Naive thymus-derived CD8-positive, alpha-beta T cell (primary cell): ENCODE measurements at places on chromosomes 4 and X. TPM values are rescaled to one million over a fixed set of nuclear protein-coding genes. Genes with fewer than 3 reads are reported as not detected.
A peak's percentile ranks its signal among the peaks of the same experiment; 100 is the strongest.

NLGN3 gene
- 2.7 TPM for total RNA-seq

KDR gene
- total RNA-seq = not detected

RXFP1 gene
- not detected for total RNA-seq

ADRA2C gene
- not detected for total RNA-seq

F9 gene
- not detected for total RNA-seq

TGIF2LX gene
- total RNA-seq = not detected

ALAS2 gene
- total RNA-seq = not detected

PRDM8 gene
- 11.1 TPM for total RNA-seq

KCTD8 gene
- total RNA-seq = not detected

HAND2 gene
- not detected for total RNA-seq

UGT2B11 gene
- total RNA-seq = not detected

ERCC6L gene
- total RNA-seq = 0.26 TPM

CT55 gene
- total RNA-seq = not detected

MSANTD1 gene
- total RNA-seq = 1.8 TPM

EXOC1L gene
- not detected for total RNA-seq

AFP gene
- not detected for total RNA-seq

RENBP gene
- 17.8 TPM for total RNA-seq

EIF2S3 gene
- 267 TPM for total RNA-seq

ACE2 gene
- not detected for total RNA-seq

HERC6 gene
- 35.5 TPM for total RNA-seq

RS1 gene
- total RNA-seq = not detected

- DNase-seq = no peak
- H3K4me1 ChIP-seq = no peaks in the 10 kb centered on the region
- no peak overlapping the region for H3K27ac ChIP-seq
Measured at GRCh38 chrX:63656871-63657580, 128.0 kb downstream of the ARHGEF9 start.

GRCh38 chrX:118058924-118059323 is 57.7 kb downstream of the KLHL13 start:
- no peaks in the 10 kb centered on the region for H3K4me1 ChIP-seq
- no peaks in the 10 kb centered on the region for H3K36me3 ChIP-seq
- H3K4me3 ChIP-seq = no peak overlapping the region
- DNase-seq = no peak
- H3K27me3 ChIP-seq = no peaks in the 10 kb centered on the region
- no peak overlapping the region for H3K27ac ChIP-seq

DNA sequence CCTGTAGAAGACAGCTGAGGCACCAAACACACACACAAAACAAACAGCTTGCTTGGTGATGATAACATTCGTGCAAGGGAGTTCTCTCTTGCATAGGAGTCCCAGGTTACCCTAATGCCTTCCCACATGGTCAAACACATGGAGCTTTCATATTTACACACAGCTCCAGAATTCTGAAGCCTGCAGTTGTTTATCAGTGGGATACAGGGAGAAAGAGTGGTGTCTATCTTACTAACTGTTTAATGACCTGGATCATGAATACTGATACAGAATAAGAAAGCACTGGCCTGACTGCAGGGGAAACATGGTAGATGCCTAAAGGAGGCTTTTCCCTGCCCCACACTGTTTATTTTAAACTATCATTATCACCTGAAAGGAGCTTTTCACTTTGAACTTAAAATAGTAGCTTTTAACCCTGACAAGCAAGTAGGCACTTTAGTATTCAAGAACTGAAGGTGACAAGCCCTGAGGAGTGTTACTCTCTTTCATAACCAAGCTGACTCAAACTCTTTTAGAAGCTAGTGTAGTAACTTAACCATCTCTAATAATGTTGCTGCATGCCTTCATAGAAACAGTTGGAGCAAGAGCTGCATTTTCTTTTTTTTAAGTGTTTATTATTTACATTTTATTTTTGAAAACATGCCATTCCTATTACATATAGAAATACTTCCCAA is 15.6 kb downstream of the TET2 start:
- H3K4me1 ChIP-seq = peaks cover 39% of the 10 kb centered on the region
- no peaks in the 10 kb centered on the region for H3K36me3 ChIP-seq
- H3K27ac ChIP-seq = no peak overlapping the region
- H3K4me3 ChIP-seq = no peak overlapping the region

GRCh38 chrX:124501586-124501985 is 155.2 kb downstream of the SH2D1A start:
- no peak overlapping the region for H3K27ac ChIP-seq
- H3K36me3 ChIP-seq = no peaks in the 10 kb centered on the region
- no peaks in the 10 kb centered on the region for H3K4me1 ChIP-seq

DNA sequence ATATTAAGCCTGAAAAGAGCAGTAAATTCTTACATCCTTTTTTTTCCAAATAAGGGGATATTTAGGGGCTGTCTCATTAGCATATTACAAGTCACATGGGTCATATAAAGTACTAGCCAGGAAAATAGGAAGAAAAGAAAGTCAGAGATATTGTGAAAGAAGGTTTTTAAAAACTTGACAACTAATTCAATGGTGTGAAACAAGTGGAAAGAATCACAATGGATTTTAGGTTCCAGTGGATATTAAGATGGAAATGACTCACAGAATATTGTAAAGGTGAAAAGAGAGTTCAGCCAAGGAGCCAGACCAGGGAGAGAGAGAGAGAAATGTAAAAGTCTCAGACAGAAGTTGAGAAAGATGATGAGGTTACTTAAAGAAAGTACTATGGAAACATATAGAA is 297.2 kb downstream of the IQCM start:
- no peak overlapping the region for H3K4me3 ChIP-seq
- H3K27ac ChIP-seq = no peak overlapping the region
- H3K27me3 ChIP-seq = no peaks in the 10 kb centered on the region
- H3K4me1 ChIP-seq = no peaks in the 10 kb centered on the region
- DNase-seq = no peak

DNA sequence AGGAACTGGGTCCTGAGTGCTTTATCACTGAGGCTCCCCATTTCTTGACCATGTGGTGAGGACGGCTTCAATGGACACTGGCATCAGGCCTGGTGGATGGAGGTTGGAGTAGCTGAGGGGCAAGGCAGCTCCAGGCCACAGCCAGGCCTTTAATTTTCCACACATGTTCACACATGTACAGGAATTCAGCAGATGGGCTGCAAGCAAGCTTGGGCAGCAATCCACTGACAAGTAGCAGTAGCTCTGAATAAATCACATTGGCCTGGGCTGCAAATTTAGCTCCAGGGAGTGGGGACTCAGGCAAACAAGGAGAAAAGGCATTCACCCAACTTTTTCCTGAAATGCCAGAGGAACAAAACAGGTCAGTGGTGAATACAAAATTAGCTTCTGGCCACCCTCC is 107.8 kb upstream of the SCML1 start:
- H3K36me3 ChIP-seq = no peaks in the 10 kb centered on the region
- no peak overlapping the region for H3K4me3 ChIP-seq
- peaks cover 2% of the 10 kb centered on the region for H3K4me1 ChIP-seq
- DNase-seq = no peak
- no peaks in the 10 kb centered on the region for H3K27me3 ChIP-seq

- peaks cover 4% of the 10 kb centered on the region for H3K36me3 ChIP-seq
- peaks cover 6% of the 10 kb centered on the region for H3K4me1 ChIP-seq
- H3K27me3 ChIP-seq = peaks cover 58% of the 10 kb centered on the region
- H3K27ac ChIP-seq = no peak overlapping the region
- H3K4me3 ChIP-seq = no peak overlapping the region
Measured at GRCh38 chr4:92305148-92305877, 1.5 kb downstream of the GRID2 start.

DNA sequence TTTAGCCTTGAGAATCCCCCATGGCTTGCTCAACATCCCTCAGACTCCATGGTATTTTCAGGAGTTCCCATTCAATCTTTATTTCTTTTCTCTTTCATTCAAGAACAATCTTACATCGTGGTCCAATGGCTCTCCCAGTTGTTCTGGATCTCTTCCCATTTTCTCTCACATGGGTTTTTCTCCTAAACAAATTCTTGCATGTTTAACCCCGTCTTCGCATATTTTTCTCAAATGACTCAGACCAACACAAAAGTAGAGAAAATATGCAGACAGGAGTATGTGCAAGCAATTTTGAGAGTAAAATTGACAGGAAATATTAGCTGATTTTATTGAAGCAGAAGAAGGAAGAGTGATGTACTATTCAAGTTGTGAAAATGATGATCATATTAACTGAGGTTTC is 396.4 kb upstream of the TRAM1L1 start:
- no peak overlapping the region for H3K27ac ChIP-seq
- H3K4me3 ChIP-seq = no peak overlapping the region
- no peak for DNase-seq
- no peaks in the 10 kb centered on the region for H3K4me1 ChIP-seq

DNA sequence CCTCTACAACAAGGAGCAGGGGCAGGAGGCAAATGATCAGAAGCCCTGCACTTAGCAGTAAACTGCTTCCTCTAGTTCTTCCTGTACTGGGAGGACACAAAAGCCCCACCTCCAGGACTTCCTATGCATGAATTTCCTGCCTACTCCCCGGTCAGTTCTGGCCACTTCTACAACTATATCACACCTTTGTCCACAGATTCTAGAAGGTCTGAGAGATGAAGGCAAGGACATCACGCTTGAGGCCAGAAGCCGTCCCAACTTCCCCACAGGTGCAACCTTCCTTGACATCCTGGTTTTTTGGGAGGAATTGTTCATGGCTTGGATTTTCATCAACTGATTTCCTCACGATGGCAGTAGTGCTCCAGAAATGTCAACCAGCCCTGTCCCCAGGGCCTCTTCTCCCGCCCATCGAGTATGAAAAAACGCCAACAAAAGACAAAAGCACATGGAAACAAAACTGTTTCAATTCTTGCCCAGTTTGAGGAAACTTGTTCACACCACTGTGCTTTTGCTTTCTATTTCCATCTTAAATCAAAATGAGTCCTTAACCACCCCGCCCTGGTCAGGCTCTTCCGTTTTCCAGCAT is 206.5 kb upstream of the STK26 start:
- peak overlapping the region; percentile 78 for H3K27ac ChIP-seq
- H3K36me3 ChIP-seq = no peaks in the 10 kb centered on the region
- no peaks in the 10 kb centered on the region for H3K27me3 ChIP-seq
- H3K4me3 ChIP-seq = peak overlapping the region; percentile 82

DNA sequence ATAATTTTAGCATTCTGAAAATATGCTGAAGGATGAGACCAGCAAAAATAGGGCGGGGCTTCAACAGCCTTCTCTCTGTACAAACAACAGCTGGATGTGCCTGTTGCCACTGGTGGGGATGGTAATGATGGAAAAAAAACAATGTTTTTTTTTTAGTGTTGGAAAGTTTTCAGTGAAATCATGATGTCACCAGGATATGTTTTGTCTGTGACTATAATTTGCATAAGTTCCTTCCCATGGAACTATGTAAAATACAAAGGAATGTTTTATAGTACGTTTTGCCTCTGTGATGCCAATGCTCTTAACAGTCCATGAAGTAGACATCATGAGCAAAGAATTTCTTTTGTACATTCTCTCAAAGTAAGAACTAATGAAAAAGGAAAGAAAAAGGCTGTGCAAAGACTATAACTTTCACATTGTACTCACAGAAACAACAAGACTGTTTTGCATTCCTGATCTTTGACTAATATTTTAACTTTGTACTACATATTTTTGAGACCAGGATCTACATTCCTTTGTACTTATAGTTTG is 589.7 kb downstream of the SPRY1 start:
- no peak overlapping the region for H3K27ac ChIP-seq
- H3K27me3 ChIP-seq = no peaks in the 10 kb centered on the region
- H3K36me3 ChIP-seq = no peaks in the 10 kb centered on the region
- no peaks in the 10 kb centered on the region for H3K4me1 ChIP-seq
- H3K4me3 ChIP-seq = no peak overlapping the region
- DNase-seq = no peak

GRCh38 chrX:54711735-54712134 is 86.3 kb downstream of the ITIH6 start:
- H3K27ac ChIP-seq = no peak overlapping the region
- no peaks in the 10 kb centered on the region for H3K27me3 ChIP-seq
- H3K4me3 ChIP-seq = no peak overlapping the region
- H3K4me1 ChIP-seq = no peaks in the 10 kb centered on the region
- no peak for DNase-seq
- no peaks in the 10 kb centered on the region for H3K36me3 ChIP-seq

- no peaks in the 10 kb centered on the region for H3K4me1 ChIP-seq
- no peak for DNase-seq
- no peak overlapping the region for H3K4me3 ChIP-seq
- H3K27me3 ChIP-seq = peaks cover 2% of the 10 kb centered on the region
Measured at GRCh38 chr4:41600243-41600912, 62.4 kb downstream of the LIMCH1 start.

DNA sequence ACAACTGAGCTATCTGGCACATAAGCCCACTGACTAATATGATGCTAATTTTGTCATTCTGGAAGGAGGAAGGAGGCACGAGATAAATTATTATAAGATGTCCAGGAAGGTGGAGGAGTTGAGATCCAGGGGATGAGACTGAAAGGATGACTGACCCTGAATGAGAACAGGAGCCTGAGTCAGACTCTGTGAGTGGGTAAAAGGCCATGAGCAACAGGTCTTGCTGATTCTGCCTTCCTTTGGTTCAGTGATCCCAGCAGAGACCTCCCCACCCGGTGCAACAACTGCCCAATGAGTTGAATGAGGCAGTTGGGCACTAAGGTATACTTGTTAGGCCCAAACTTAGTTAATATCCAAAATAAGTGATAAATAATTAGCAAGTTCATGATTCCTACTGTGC is 238.1 kb upstream of the GPC4 start:
- no peak for DNase-seq
- no peaks in the 10 kb centered on the region for H3K4me1 ChIP-seq
- H3K4me3 ChIP-seq = no peak overlapping the region
- H3K36me3 ChIP-seq = no peaks in the 10 kb centered on the region
- H3K27me3 ChIP-seq = no peaks in the 10 kb centered on the region

DNA sequence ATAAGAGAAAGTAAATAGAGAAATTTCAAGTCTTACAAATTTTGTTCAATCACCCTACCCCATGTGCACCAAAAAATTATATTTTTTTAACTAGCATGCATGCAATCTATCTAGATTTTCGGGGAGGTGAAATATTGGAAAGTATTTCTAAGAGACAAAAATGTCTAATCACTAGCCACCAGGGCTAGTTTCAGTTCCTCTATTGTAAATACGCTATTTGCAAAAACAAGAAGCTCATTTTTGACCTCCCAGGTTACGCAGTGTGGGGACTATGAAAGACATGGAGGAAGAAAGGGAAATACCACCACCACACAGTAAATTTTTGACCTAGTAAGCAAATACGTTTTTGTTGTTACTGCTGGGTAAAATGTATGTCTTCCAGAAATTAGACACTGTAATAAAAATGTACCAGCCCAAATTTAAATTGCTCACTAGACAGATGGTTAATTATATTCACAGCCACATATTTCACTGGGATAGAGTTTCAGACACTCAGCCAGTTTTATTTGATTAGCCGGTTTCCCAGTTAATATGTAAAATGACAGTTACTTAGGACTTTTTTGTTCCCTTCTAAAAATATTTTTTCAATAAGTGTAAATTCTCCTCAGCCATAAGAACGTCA is 2.2 kb downstream of the NEXMIF start:
- peaks cover 14% of the 10 kb centered on the region for H3K27me3 ChIP-seq
- peak overlapping the region; percentile 97 for H3K4me3 ChIP-seq
- no peak for DNase-seq
- no peak overlapping the region for H3K27ac ChIP-seq
- no peaks in the 10 kb centered on the region for H3K36me3 ChIP-seq
